AG09319 (cell line): ENCODE measurements at places on chromosomes 12 and 14.
A peak's percentile ranks its signal among the peaks of the same experiment; 100 is the strongest.

GRCh38 chr14:74478996-74479635 is 14.0 kb downstream of the NPC2 start:
- no peak for DNase-seq

DNA sequence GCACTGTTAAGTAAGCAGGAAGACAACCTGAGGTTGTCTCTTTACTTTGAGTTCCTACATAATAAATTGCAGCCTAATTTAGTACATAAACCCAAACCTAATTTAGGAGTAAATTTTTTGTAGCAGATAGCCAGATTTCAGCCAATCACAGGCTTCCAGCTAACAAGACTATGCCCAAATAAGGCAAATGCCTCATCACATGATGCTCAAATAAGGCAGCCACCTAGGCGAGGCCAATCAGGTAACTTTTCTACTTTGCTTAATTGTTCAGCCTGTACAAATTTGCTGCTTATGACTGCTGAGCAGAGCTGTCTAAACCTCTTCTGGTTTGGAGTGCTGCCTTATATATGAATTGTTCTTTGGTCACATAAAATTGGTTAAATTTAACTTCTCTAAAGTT is 1118.7 kb upstream of the TMEM132C start:
- DNase-seq, result no peak

DNA sequence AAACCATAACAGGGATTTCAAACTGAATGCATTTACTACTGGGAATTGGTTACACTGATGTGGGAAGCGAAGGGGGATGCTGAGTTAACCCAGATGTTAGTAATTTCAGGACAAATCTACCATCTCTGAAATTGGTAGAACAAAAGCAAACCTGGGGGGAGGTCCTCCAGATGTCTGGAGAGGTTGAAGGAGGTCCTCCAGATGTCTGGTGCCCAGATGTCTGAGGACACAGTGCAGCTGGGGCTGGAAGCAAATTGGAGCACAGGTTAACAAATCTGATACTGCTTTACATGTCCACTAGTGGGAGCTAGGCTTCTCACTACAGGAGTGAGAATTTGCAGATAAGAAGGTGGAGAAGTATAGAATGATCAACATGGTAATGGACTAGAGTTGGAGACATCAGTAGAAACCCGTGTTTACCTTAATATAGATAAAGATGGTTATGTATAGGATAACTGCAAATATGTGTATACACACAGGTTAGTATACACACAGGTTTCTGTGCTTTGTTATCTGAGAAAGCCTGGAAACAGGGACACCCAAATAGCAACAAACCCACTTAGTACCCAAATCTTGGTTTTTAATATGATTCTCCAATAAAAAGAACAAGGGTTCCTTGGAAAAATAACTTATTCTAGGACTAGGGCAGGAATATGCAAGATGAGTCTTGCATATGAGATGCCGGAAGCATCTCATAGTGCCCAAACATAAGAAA is 162.5 kb downstream of the C12orf50 start:
- no peak for DNase-seq

DNA sequence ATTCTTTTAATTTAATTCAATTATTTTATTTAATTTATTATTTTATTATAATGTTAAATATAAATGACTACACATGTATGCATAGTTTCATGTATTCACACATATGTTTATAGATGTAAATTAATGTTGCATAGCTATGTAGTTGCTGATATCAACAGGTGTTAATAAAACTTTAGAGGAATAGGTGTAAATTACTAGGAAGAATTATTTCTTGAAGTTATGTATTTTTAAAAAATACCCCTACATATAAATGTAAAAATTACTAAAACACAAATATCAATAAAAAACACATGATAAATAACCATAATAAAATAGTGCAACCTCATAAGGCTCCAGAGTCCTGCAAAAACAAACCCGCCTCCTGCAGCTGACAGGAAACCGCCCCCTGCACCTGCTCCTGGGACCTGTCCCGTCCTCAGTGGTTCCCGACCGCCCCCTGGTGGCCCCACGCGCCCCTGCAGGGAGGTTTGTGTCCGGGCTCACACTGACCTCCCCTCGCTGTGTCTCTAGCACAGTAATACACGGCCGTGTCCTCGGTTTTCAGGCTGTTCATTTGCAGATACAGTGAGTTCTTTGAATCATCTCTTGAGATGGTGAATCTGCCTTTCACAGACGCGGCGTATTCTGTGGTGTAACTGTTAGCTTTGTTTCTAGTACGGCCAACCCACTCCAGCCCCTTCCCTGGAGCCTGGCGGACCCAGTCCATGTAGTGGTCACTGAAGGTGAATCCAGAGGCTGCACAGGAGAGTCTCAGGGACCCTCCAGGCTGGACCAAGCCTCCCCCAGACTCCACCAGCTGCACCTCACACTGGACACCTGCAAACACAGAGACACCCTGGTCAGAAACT is 1264.0 kb downstream of the TMEM121 start:
- DNase-seq, result no peak

DNA sequence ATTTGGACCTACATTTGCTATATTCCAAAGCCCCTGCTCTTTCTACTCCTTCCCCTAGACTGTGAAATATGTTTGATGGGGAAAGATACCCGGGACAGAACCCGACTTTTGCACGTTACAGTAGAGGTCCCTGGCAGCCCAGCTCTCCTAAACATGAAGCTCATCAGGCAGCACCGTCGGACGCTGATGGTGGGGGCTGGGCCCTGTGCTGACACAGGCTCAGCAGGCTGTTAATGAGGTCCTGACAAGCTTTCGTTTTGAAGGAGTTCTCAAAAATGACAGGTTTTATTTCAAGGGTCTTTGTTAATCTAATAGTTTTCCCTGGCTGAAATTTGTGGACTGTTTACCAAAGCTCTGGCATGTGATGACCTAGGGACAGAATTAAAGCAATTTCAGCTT is 102.3 kb downstream of the SLC25A47 start:
- no peak for DNase-seq

DNA sequence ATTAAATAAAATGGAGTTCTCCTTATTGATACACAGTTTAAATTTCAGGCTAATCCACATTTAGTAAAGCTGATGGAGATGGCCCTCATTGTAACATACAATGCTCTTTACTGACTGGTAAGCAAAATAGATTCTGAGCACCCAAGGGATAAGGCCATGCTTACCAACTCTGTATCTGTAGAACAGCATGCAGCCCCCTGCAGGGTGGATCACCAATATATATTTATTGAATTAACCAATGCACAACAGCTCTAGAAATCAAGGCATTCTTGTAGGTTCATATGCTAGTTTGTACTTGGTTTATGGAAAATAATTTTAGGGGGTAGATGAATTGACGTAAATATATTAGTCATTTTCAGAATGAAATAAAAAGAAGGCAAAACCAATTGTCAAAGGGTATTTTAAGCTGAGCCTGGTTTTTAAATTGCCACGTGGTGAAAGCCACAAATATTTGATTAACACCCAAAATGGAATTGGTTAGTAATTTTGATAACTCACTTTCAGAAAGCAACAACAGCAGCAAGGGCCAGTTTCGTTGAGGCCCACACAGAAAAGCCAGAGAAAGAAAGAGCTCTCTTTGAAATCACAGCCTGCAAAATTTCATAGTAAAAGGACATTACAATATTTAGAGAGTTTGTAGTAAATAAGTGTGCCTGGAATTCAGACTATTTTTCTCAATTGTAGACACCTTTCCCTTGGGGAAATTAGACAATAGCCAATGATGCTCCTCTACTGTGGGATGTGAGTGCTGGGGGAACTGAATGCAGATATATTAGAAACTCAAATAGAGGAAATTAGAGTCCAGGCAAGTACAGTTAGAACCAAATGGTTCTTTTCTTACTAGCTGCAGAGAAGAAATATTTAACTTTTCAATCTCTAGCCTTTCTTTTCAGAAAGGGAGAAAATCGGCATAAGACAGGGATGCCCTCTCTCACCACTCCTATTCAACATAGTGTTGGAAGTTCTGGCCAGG is 216.2 kb upstream of the ABCD2 start:
- DNase-seq, result no peak

- no peak for DNase-seq
These were observed 24.9 kb upstream of the MED13L start for GRCh38 chr12:116302166-116303058.

- no peak for DNase-seq
These were observed 383.3 kb downstream of the C12orf75 start for GRCh38 chr12:105713606-105714305.

DNA sequence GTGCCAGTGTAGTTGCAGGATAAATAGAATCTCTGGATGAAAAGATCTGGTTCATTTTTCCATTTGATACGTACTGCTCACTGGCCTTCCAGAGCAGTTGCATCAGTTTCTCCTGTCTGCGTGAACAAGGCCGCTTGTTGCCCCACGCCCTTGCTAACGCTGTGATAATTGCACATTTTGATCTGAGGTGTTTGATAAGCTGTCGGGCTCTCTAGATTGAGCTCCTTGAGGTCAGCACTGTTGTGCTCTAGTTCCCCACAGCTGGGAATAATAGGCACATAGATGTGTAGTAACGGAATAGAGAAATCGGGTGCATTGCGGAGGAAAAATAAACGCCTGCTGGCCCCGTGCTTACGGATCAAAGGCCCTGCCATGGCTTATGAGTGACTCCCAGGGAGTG is 42.8 kb upstream of the TRAF3 start:
- DNase-seq, result no peak

GRCh38 chr12:131897875-131898274 is 3.5 kb downstream of the ULK1 start:
- no peak for DNase-seq

- no peak for DNase-seq
These were observed 54.6 kb upstream of the CCDC175 start for GRCh38 chr14:59631237-59631636.

DNA sequence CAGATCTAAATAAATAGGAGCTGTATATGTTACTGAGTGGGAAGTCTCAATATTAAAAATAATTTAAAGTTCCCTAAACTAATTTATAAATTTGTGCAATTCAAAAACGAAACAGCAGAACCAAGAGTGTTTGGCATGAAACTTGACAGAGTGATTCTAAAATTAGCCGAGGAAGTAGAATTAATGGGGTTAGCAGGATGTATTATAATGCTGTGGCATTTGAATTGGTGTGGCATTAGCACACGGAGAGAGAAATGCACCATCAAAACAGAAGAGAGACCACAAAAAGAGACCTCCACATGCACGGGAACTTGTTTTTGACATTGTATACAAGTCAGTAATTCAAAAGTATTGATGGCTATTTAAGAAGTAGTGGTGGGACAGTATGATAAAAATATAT is 366.0 kb upstream of the RGS6 start:
- no peak for DNase-seq

- DNase-seq, result peak; percentile 80
These were observed 15.6 kb upstream of the LRTM2 start for GRCh38 chr12:1804545-1805332.

GRCh38 chr12:69405566-69405865 is 46.0 kb downstream of the YEATS4 start:
- DNase-seq, result peak; percentile 74

GRCh38 chr12:83386527-83387264 is 700.0 kb downstream of the TMTC2 start:
- DNase-seq, result no peak

- DNase-seq, result no peak
These were observed 13.5 kb downstream of the MANSC1 start for GRCh38 chr12:12336511-12336910.

GRCh38 chr12:2126676-2127406 is 74.1 kb downstream of the CACNA1C start:
- DNase-seq, result no peak

DNA sequence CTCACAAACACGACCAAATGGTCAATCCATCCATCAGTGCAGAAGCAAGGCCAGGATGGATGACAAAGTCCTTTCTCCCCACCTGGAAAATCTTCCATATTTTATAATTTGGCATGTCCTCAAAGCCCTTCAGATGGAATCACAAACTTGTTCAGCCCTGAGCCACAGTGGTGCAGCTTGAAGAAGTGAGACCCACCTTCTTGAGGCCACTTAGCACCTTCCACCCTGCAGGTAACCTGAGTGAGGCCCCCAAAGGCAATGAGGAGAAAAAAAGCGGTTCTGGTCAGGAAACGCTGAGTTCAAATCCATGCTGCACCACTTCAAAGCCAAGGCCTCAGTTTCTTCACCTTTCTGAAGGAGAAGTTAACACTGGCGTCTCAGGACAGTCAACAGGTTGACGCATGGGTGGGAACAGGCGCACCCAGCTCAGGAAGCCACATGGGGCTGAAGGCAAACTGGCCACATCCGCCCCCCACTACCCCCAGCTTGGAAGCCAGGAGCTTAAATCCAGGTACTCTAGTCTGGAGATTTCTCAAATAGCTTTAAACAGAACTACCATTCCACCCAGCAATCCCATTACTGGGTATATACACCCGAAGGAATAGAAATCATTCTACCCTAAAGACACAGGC is 320.4 kb downstream of the BCL11B start:
- no peak for DNase-seq

DNA sequence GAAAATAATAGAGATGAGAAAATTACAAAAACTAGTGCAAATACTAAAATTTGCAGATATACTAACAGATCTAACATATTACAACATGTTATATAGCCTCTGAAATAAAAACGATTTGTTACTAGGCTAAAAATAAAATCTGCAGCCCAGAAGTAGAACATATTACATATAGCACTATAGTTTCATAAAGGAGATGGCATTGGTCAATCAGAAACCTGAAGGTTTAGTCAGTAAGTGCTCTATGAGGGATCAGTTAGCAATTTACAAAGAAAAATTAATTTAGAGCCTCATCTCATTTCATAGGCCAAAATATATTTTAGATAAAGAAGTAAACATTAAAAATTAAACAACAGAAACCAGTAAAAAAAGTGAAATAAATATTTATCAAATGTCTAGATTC is 41.0 kb downstream of the IFNG-AS1 start:
- DNase-seq, result no peak

GRCh38 chr12:89493670-89494302 is 30.8 kb downstream of the GALNT4 start:
- DNase-seq, result no peak

DNA sequence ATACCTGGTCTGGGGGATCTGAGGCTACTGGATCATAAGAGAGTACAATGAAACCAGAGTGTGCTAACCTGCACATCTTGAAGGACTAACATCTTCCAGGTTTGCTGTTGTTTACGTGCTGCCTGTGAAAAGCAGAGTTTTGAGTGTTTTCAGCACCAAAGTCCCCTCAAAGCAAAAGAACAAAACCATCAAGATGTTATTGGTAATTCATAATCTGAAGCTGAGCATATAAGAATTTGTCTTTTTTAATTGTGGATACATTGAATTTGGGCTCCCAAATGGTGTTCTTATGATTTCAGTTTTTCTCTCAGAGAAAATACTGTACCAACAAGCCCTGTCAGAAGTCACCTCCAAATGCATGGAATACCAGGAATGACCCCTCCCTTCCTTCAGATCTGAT is 110.2 kb downstream of the BTG1 start:
- DNase-seq, result no peak

GRCh38 chr14:92848887-92849286 is 54.8 kb downstream of the GOLGA5 start:
- no peak for DNase-seq
